ENCODE measurements at places on chromosomes 1 and 21.
A peak's percentile ranks its signal among the peaks of the same experiment; 100 is the strongest.

GRCh38 chr1:7491109-7491817, 279.8 kb upstream of the VAMP3 start:
- DNase-seq: peak; percentile 52

GRCh38 chr21:17578162-17578561, 34.5 kb downstream of the BTG3 start:
- DNase-seq: no peak

GRCh38 chr1:22673486-22674409, 20.7 kb downstream of the C1QB start:
- peak; percentile 74 for DNase-seq

DNA sequence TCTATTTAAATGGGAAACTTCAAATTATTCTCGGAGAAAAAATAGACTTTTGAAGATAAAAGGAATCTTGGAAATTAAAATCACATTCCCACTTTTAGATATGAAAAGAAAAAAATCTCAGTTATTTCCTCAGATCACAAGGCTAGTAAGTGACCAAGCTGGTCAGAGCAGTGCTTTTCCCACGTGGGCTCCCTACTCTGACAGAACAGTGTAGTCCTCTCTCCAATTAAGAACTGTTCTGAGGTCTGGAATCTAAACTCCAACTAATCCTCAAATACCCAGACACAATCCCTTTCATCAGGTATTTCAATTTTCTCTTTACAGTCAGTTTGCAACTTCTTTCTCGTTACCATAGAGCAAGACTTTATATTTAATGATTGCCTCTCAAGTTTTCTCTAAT, 50.6 kb downstream of the RGS21 start:
- no peak for DNase-seq

DNA sequence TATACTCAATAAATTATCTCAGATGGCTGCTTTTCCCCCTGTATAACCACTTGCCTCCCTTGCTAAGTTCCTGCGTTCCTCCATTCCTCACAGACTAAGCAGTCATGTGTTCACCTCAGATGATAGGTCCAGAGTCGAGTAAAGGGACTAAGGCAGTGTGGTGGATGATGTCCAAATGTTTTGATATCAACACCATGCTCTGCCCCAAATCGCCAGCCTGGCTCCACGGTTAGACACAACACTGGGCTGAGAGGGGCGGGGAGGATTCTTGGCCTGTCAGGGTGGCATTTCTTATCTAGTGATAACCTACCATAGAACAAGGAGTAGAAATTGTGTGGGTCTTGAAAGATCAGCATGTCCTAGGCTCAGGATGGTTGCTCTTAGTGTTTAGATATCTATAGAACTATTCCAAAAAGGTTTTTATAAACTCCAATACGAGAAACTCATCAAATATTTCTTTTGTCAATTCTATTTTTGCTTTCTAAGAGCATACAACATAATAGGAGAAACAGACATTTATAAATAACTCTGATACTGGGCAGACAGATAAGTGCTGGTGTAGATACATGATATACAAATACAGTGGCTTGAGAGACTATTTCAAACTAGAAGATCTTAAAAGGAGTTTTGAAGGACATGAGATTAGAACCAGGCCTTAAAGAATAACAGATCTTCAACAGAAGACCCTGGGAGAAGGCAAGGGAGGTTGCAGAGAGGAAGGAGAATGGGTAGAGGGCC, 21.5 kb downstream of the GJA5 start:
- no peak for DNase-seq

GRCh38 chr1:163876546-163876945, 554.8 kb downstream of the NUF2 start:
- peak; percentile 35 for DNase-seq

Data from endothelial cell of umbilical vein (primary cell).